Stimulated activated CD4-positive, alpha-beta T cell treated with anti-CD3 and anti-CD28 coated beads, Interleukin-4, amount 100 ng/mL, for 24 hours (primary cell): ENCODE measurements at places on chromosomes 2 and 18.

GRCh38 chr2:177407031-177407430 is 14.5 kb downstream of the AGPS start:
- no peak for DNase-seq

DNA sequence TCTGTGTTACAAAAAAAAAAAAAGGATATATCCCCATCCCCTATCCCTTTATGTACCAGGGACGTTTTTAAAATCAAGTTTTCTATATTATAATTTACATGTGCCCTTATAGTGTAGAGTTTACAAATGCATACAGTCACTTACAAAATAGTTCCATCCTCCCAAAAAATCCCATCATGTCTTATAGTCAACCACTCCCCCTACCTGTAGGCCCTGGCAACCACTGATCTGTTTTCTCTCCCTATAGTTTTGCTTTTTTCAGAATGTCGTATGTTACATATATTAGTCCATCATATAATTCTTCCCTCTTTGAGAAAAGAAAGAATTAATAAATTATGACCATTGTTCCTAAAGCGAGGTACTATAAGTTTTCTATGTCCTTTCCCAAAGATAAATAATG is 17.8 kb downstream of the CFAP210 start:
- no peak for DNase-seq

DNA sequence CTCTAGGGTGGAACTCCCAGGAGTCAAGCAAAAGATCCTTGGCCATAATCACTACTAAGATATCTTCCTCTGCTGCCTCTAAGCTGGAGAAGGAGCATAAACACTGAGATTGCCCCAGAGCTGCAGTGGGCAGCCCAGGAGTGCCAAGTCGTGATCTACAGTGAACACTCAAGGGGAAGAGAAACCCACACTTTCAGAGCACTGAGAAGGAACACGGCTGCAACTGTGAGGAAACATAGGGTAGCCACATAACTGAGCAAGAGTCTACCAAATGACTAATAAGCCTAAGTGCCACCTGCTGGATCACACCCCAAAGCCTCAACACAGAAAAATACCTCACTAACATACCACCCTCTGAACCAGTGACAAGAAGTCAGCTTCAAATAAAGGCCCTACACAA is 79.6 kb upstream of the RAB12 start:
- DNase-seq: no peak

DNA sequence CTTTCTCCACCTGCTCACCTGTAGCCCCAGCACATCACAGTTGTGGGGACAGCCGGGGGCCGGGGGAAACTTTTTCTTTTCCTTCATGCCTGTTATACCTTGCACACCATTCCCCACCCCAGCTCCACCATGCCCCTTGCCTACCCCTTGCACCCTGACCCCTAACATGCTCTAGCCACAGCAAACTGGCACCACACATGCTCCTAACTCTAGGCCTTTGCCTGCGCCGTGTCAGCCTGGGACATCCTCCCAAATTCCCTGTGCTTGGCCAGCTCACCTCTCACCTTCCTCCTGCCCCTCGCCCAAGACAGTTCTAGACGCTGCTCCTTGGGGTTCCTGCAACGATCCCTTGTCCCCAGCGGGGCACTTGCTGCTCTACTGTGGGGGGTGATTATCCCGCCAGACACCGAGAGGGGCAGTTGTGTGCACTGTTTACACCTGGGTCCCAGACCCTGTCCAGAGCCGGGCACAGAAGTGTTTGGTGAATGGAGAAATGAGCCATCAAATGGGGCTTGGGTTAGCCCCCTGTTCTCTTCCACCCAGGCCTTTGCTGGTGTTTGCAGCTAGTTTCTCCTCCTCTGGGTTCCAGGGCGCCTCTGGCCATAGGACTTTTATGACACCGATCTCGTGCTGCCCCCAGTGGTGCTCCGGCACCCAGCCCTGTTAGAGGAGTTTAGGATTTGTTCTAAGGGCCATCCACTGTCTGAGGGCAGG is 129.8 kb downstream of the CTIF start:
- DNase-seq: no peak

- DNase-seq: no peak
These were observed 69.8 kb downstream of the CTIF start for GRCh38 chr18:48608581-48608980.

DNA sequence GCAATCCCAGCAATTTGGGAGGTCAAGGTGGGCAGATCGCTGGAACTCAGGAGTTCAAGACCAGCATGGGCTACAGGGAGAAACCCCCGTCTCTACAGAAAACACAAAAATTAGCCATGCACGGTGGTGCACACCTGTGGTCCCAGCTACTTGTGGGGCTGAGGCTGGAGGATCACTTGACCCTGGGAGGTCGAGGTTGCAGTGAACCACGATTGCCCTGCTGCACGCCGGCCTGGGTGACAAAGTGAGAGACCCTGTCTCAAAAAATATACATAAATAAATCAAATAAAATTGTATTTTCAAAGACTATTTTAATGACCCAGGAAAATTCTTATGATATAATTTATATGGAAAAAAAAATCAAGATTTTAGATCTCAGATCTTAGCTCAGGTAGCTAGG is 191.5 kb downstream of the ZFP36L2 start:
- DNase-seq: no peak

DNA sequence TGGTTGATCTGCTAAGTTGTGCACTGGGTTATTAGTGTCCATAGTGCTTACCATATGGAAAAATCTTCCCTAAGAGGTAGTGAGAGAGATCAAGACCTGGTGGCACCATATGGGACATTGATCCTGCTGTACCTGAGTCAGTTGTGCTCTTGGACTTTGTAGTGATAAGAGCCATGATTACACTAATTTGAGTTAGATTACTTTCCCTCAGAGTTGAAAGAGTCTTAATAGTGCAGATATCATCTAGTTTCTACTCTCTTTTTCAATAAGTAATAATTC is 114.2 kb downstream of the KCNE4 start:
- DNase-seq: no peak

- DNase-seq: no peak
These were observed 8.6 kb upstream of the MALL start for GRCh38 chr2:110124038-110124825.

DNA sequence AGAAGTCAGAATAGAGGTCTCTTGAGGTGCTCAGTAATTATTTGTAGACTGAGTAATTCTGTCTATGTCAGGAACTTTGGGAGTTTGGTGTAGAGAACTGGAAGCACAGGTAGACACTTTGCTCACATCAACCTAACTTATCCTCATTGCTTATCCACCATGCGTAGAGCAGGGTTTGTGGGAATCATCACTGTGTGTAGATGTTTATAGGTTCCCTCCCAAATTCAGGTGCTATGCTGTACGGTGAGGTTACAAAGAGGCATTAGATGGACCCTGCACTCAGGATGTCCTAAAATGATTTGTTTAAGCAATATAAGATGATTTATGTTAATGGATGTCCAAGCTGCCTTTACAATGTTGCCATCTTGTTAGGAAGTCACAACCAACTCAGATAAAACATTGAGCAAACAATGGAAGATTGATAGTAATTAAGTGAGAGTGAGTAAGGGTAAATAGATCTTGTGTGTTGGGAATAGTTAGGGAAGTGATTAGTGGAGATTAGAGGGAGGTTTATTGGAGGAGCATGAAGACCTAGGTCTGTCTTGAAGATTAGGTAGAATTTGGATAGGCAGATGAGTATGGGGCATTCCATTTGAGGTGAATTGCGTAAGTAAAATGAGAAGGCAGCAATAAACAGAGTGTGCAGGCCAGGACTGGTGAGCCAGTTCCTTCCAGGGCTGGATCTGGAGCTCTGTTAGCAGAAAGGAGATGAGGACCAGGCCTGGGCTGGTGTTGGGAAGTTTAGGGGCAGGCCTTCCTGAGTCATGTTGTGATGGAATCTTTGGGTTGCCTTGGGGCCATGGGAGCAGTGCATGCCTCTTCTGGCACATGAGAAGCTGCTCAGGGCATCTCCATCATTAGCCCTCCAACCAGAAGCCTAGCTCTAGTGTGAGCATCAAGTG is 12.1 kb downstream of the EPAS1 start:
- no peak for DNase-seq

- DNase-seq: no peak
These were observed 38.7 kb upstream of the ATL2 start for GRCh38 chr2:38415728-38416291.
